ENCODE measurements at places on chromosomes 6 and 20.

DNA sequence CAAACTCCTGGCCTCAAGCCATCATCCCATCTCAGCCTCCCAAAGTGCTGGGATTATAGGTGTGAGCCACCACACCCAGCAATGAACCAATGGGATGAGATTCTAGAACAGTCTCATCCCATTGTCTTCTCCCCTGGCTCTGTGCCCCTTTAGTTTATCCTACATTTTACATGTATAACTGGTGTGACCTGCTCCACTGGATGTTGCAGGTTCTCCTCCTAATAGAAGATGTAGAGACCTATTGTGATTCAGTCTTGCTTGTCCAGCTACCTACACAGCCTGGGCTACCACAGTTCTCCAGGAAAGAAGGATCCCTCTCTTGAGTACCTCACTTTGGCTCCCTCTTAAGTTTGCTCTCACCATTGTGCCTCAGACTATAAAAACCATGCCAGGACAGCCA is 2.0 kb upstream of the FKBPL start:
- no peak for DNase-seq

DNA sequence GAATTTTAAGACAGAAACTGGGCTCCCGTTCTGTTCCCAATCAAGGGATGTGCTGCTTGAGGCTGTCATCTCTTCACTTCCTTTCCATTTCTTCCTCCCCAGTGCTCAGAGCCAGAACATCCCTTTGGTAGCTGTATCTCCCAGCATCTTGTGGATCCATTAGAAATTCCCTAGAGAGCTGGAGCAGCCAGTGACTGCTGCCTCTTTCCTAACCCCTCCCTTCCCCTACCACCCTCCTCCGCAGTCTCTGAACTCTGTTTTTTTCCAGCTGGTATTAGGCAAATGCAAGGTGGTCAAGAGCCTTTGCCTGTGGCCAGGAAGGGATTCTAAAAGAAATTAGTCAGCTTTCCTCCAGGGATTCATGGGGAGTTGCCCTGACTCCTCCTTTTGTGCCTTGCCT is 208.0 kb downstream of the EYA2 start:
- DNase-seq: no peak

GRCh38 chr6:146315381-146316174 is 228.1 kb upstream of the RAB32 start:
- DNase-seq: no peak

DNA sequence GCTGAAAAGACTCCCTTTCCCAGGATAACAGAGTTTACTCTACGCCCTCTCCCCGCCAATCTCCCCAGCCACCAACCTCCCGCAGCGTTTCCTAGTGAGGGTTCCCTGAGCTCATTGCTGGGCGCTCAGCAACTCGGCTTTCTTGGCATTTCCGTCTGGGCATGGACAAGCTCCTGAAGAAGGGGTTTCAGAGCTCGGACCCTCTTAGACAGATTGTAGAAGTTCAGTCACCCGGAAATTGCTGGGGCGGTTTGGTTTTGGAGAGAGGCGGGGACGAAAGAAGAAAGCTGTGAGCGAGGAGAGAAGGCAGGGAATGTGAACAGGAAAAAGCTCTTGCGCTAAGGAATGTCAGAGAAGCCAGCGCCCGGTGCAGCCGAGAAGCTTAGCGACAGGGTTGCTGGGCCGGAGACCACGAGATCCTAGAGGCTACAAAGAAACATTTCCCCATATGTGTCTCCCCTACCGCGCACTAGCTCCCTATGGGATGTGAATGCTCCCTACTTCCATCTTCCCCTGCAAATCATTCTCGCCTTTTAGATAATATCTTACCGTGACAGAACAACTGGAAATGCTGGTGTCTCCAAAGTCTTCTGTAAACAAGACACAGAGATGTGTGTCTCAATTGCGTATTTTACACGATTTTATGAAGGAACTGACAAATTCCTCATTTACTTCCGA is 15.8 kb downstream of the POM121L2 start:
- DNase-seq: no peak

DNA sequence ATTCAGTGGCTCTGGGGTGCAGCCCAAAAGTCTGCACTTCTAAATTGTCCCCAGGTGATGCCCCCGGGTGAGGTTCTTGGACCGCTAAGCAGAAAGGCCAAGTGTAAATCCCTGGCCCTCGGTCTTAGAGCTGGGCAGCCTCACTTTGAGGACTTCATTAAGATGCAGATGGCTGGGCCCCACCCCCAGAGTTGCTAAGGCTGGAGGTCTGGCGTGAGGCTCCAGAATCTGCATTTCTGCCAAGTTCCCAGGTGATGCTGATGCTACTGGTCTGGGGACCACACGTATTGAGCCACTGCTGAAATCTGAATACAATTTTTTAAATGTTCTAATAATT is 735 bp upstream of the SLC23A2 start:
- no peak for DNase-seq

GRCh38 chr6:40343877-40344565 is 243.1 kb downstream of the LRFN2 start:
- no peak for DNase-seq

DNA sequence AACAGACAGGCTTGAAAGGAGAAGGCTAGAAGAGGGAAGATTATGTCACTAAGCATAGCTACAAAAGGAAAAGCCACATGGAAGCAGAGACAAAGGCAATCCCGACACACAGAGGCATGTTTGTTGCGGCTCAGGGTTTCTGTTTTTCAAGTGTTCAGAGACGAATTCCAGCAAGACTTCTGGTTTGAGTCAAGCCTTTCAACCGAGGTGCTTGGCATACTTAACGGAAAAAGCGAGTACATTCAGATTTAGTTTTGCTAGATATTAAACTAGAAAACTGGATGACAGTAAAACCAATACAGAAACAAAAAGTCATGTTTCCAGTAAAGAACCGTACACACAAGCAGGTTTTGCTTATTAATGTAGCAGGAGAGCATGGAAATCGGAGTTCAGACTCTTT is 27.2 kb downstream of the MCUR1 start:
- DNase-seq: no peak

DNA sequence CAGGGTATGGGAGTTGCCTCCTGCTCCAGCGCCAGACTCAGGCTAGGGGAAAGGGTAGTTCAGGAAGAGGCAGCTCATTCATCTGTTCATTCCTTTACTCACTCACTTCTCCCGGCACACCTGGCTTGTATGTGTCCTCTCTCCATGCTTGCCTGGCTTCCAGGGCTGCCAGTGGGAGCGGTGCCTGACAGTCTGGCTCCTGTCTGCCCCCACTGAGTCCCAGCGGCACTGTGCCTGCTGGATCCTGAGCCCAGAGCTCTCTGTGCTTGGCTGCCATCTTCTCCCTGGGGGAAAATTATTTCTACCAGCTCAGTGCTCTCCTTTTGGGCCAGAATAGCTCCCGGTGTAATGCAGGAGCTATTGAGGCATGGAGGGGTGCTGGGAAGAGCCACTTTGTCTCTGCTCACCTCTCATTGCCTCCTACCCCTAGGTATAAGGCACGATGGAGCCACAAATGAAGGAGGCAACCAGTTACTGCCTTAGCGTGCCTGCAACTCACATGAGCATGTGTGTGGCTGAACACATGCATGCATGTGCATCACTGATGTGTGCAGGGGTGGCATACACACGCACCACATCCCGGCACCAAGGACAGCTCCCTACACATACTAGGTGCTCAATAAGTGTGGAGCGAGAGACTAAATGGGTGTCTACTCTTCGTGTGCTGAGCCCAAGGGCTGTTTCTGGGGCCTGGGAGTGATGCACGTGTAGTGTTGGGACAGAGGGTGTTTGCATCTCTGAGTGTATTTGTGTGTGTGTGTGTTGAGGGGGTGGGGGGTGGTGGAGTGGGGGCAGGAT is 46.6 kb downstream of the CDH22 start:
- no peak for DNase-seq

DNA sequence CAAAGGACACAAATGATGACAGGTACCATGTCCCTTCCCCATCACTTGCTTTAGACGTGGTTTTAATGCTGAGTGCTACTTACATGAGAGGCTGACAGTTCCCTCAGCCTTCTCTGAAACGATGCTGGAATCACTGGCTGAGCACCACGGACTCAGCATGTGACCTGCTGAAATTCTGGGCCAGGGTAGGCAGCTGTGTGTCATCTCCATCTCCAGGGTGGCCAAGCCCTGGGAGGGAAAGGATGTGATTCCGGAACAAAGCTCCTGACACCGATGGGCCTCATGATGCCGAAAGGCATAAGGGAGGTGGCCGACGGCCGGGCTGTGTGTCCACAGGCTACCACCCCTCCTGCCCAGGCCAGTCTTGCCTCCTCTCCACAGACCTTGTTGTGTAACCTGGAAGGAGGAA is 184.3 kb upstream of the CST7 start:
- no peak for DNase-seq

GRCh38 chr6:26545627-26546026 is 7.5 kb downstream of the HMGN4 start:
- no peak for DNase-seq

GRCh38 chr6:25615471-25615870 is 36.5 kb upstream of the SCGN start:
- no peak for DNase-seq

DNA sequence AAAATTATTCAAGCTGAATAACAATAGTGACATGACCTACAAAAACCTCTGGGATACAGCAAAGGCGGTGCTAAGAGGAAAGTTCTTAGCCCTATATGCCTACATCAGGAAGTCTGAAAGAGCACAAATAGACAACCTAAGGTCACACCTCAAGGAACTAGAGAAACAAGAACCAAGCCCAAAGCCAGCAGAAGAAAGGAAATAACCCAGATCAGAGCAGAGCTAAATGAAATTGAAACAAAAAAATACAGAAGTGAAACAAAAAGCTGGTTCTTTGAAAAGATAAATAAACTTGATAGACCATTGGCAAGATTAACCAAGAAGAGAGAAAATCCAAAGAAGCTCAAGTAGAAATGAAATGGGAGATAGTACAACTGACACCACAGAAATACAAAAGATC is 47.6 kb upstream of the NOTCH4 start:
- no peak for DNase-seq

- DNase-seq: no peak
Observed at GRCh38 chr20:21433329-21433890, 36.1 kb upstream of the NKX2-4 start.

- DNase-seq: no peak
Observed at GRCh38 chr6:83221889-83222479, 28.8 kb downstream of the RWDD2A start.

Measured in stimulated activated CD8-positive, alpha-beta memory T cell treated with anti-CD3 and anti-CD28 coated beads, Interleukin-4, amount 100 ng/mL, for 4 hours (primary cell).